ENCODE measurements at places on chromosomes 2 and 18. TPM values are rescaled to one million over a fixed set of nuclear protein-coding genes. Genes with fewer than 3 reads are reported as not detected.

Gene APLF
- total RNA-seq = 10.8 TPM

Gene LIMS2
- total RNA-seq = 144 TPM

Gene TTC32
- total RNA-seq = 3.0 TPM

Gene AQP12B
- total RNA-seq = not detected

Gene SNRNP200
- 106 TPM for total RNA-seq

Gene ALLC
- not detected for total RNA-seq

Gene TCF7L1
- 2.9 TPM for total RNA-seq

Gene ZNF514
- 8.6 TPM for total RNA-seq

Gene ALK
- total RNA-seq = 0.82 TPM

Gene CREG2
- under 0.01 TPM for total RNA-seq

Gene CSRNP3
- total RNA-seq = 0.37 TPM

Gene DAW1
- total RNA-seq = not detected

Gene BOK
- 21.0 TPM for total RNA-seq

Gene RAPGEF4
- total RNA-seq = 1.4 TPM

Gene LAMA1
- total RNA-seq = 0.48 TPM

Gene SLC35F6
- total RNA-seq = 36.3 TPM

Gene SPEG
- 95.8 TPM for total RNA-seq
